ENCODE measurements at places on chromosomes 5 and 9.

GRCh38 chr5:40273936-40274335 is 405.8 kb upstream of the PTGER4 start:
- no peak for DNase-seq

GRCh38 chr5:68002836-68003235 is 212.7 kb upstream of the PIK3R1 start:
- no peak for DNase-seq

DNA sequence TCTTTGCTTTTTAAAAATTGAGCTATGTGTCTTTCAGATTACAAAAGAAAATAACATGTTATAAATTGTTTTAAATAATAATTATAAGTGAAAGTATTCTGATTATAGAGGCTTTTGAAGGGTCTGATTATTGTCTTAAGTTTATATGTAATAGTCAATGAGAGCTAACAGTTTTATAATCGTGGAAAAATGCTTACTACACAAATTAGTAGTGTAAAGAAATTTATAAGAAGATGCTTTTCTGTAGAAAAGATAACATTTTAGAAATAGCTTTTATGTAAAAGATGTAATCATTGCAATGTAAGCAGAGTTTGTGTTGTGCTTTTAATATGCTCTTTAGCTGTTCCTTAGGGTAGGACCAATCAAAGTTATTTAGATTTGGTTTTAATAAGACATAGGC is 18.6 kb downstream of the RBM27 start:
- DNase-seq = no peak

DNA sequence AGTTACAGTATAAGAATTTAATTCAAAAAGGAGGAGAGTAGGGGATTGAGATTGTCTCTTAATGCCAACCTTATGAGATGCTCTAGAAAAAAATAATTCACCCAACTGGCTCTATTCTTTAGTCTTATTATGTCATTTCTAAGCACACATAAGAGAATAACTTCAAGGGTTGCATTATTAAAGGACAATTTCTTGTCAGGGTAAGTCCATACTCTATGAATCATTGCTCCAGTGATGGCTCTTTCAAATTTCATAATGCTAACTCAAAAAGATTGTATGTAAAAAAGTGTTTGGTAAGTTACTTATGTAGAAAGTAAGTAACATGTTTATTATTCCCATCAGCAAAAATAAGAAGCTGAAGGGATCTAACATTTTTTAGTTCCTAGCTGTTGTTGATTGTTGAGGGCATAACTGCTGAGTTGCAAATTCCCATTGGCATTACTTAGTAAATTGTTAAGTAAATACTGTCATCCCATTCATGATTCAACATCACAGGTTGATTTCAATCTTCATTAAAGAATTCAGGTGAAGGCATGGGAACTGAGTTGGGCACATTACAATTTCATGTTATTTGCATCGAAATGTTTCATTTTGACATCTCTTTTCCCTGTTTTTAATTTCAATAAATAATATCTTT is 28.6 kb downstream of the ALDH1A1 start:
- DNase-seq = no peak

- no peak for DNase-seq
Observed at GRCh38 chr9:71764463-71764862, 3.9 kb downstream of the CEMIP2 start.

DNA sequence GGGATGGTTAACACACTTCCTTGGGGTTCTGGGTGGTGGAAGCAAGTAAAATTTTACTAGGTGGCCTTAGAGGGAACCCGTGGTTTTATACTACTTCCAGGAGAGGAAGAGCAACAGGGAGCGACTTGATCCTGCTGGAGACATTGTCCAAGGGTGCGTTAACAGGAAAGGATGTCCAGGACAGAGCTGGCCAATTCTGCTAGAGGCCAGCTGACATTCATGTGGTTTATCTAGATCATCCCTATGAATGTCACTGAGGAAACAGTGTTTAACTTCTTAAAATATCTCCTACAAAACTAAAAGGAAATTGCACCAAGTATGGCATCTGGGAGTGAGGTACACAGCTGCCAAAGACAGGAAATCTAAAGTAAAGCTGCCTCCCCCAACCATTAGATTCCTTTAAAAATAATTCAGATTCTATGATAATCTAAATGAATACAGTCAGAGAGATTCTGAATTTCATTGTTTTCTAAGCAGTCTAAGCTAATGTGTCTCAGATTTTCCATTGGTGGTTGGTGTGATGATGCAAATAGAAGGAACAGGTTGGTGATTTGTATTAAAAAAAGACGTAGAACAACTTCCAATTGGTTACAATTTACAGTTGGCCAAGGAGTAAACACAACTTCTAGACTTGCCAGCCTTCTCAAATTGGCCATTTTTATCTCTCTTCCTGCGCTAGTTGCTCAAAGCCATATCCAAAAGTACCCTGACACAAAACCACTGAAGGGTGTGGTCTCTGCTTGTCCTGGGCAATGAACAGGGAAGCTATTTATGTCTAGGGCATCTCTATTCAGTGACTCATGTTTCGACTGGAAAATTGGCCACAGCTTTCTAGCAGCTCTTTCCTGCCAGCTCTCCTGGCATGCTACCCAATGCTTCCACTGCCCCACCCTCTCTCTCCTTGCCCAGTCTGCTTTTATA is 574.7 kb upstream of the MEF2C start:
- DNase-seq = no peak

- no peak for DNase-seq
Observed at GRCh38 chr5:141919218-141920119, 4.2 kb upstream of the DELE1 start.

DNA sequence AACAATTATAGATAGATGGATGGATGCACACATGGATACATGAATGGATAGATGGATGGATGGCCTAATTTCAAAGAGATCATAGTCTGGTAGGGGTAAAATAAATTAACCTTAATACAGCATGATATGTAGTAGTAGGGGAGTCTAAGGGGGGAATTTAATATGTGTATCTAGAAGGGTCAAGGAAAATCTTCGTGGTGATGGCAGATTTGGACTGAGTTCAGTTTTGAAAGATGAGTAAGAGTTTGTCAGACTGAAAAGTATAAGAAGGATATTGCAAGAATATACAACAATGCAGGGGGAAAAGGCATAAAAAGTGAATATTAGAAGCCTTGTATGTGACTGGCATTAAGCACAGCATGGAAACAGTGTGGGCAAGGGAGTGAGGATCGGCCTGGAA is 98.7 kb downstream of the ZNF462 start:
- DNase-seq = no peak

DNA sequence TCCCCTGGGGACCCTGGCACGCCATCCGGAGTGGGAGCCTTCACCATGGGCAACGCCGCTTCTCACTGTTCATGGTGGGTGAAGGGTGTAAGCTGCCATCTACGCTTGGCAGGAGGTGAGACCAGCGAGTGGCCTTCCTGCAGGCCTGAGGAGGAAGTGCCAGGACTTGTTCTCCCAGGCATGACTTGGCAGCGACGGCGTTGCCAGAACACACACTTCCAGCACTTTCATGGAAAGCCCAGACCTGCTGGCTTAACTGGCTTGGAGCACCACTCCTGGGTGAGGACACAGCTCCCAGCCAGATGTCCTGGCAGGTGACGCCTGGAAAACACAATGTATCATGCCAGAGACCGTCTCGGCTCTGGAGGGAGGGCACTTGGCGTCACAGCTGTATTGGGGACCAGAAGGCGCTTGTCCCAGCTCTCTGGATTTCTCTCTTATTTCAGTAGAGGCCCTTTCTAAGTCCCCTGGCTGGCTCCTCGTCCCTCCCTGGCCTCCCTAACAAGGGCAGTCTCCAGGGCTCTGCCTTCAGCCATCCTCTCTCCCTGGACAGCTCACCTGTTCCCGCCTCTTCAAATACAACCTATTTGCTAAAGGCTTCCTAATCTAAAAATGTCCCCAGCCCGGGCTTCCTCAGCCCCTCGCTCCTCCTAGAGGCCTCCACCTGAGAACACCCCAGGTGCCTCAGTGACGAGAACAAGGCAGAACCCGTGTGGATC is 188.3 kb downstream of the OLFM1 start:
- no peak for DNase-seq

DNA sequence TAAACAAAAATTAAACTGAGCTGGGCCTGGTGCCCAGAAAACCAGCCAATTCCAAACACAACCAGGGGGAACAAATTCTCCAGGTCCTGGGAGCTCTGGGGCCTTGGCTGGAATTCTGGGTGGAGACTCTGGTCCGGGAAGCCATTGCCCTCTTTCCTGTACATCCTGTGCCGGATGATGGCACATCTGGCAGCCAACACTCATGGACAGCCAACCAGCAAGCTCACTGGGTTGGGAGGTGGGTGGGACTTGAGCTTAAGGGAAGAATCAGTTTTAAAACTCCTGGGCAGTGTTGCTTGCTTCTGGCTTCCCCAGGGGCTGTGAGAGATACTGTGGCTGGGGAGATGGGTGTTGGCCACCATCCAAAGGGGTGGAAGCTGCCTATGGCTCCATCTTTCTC is 56.1 kb downstream of the PCDH1 start:
- no peak for DNase-seq

DNA sequence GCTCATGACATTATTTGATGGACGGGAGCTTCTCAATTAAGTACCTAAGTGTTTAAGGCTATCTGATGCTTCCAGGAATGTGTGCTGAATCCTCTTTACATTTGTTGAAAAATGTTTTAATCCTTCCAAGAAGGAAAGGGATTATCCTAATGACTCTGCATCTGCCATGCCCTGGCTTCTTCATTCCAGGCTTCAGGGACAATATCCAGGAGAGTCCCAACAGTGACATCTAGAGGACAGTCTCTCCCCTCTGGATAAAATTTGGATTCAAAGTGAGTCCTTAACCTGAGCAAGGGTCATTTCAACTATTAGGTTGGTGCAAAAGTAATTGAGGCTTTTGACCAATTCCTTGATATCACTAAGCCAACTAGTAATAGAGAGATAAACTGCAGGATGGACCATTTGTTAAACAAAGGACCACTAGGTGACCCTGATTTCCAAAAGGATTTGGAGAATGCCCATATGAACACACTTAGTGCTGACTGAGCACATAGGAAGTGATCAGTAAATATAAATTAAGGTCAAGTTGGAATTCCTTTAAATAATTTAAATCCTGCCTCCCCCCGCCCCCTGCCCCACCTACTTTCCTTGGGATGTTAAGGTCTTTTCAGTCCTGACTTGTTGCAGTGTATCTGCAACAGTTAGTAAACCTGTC is 19.1 kb downstream of the TNFSF8 start:
- peak; percentile 49 for DNase-seq

Data from HepG2 (cell line).